ENCODE measurements at places on chromosomes 16 and 17. TPM values are rescaled to one million over a fixed set of nuclear protein-coding genes. Genes with fewer than 3 reads are reported as not detected.

Gene AGRP
- not detected for total RNA-seq

Gene ABCA10
- 0.55 TPM for total RNA-seq

Gene ADAP2
- 3.1 TPM for total RNA-seq

Gene CCDC92B
- not detected for total RNA-seq

Gene NTN3
- not detected for total RNA-seq

Gene SLC26A11
- 26.0 TPM for total RNA-seq

Gene OR2C1
- not detected for total RNA-seq

Gene ABCC1
- 96.8 TPM for total RNA-seq

Gene EPX
- total RNA-seq, result not detected

Gene KCNAB3
- not detected for total RNA-seq

Gene AOC3
- total RNA-seq, result 0.17 TPM

Gene CASKIN1
- 0.15 TPM for total RNA-seq

Gene KRTAP9-4
- total RNA-seq, result not detected

Gene HBA1
- total RNA-seq, result not detected

Gene C17orf100
- 1.4 TPM for total RNA-seq

Gene SULT1A2
- not detected for total RNA-seq

Gene USH1G
- total RNA-seq, result not detected
